ENCODE measurements at places on chromosomes 3 and 15. TPM values are rescaled to one million over a fixed set of nuclear protein-coding genes. Genes with fewer than 3 reads are reported as not detected.

The TRIM42 gene
- not detected for total RNA-seq

DNA sequence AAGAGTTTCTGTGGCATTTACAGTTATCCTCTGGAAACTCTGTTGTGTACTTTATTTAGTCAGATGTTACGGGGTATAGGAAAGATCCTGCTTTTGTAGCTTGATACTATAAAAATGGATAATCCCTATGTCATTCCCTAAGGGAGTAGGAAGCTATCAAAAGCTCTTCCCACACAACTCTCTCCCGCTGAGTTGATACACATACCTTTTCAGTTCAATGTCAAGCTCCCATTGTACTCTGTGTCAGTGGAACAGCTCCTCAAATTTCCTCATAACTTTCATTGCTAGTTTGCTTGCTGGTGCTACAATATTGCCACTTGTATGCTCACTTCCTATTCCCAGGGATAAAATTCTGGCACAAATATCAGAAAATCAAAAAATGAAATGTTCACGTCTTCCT, 893.3 kb upstream of the GBE1 start:
- DNase-seq = no peak

DNA sequence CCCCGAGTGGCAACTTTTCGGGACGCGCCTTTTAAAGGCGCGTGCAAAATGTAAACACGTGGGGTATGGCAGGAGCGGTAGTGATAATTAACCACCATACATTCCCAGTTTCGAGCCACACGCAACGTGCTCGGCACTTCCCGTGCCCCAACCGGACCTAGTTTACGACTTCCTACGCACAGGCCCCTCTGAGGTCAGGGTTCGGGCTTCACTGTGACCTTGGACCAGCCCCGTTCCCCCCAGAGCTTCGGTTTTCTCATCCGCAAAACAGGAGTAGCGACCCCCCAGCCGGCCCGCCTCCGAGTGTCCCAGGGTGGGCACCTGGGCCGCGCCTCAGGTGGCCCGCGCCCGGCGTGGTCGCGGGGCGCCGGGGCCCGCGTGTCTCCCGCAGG, 451 bp downstream of the CHCHD4 start:
- DNase-seq = no peak

GRCh38 chr3:128382221-128382807, 84.4 kb downstream of the DNAJB8 start:
- DNase-seq = no peak
